Occipital lobe (tissue), 3 donors: ENCODE measurements at places on chromosomes 2 and 18. TPM values are rescaled to one million over a fixed set of nuclear protein-coding genes. Genes with fewer than 3 reads are reported as not detected.

- DNase-seq: peak; percentile 10
Measured at GRCh38 chr2:228180181-228181097, 1.0 kb downstream of the SPHKAP start.

- DNase-seq: no peak
Measured at GRCh38 chr18:5284808-5285207, 10.7 kb downstream of the ZBTB14 start.

- no peak for DNase-seq
Measured at GRCh38 chr2:37523814-37524362, 147.6 kb downstream of the CDC42EP3 start.

Gene C1QL2
- total RNA-seq: 1.6 TPM

DNA sequence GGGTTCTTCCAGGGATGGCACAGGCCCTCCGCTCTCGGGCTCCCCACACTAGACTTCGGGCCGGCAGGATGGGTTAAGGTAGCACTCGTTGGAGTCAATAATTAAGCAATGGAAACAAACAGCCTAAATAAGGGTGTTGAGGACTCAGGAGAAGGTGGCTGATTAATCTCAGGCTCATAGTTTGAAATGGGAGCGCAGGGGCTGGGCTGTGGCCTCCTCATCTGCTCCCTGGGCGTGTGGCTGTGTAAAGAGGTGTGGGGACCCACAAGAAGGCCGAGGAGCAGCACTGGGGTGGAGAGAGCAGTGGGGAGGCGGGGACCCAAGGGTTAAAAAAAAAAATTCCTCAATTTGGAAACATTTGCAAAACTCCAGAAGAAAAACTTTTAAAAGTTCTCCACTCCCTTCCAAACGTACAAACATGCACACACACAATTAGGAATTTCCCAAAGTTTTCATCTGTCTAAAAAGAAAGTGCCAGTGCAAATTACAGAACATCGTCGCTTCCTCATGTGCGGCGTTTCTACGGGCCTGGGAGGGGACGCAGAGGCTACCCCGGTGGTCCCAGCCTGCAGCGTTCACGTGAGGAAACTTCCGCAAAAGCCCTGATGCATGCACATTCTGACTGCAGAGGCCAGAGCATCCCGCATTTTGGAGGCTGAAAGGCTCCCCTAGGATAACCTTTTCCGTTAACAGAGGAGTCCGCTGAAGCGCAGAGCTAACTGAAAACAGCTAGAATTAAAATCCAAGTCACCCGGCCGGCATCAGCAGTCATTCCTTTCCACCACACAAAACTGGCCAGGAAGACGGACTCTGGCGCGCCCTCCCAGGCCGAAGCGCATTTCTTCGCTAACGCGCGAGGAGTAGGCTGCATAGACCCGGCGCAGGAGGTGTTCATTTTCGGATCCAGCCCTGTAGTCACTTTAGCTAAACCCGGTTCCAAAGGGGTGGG, 1.0 kb upstream of the TUBB6 start:
- no peak for DNase-seq

DNA sequence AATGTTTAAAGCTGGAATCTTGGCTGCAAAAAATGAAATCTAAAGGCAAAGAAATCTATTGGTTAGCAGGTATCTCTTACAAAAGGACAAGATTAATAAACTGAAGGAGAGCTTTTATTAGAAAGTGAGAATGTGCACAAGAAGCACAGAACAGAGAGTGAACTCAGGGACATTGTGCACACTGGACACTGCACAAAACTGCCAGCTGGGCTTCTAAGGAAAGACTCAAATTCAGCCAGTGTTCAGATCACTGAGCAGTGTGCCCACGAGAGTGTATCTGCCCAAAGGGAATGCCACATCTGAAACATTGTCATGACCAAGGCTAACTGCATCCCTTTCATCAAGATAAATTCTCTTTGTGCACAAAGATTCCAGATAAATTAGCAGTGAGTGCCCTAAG, 129.7 kb upstream of the KCNH7 start:
- DNase-seq: no peak

GRCh38 chr2:150477347-150477746, 10.1 kb downstream of the RND3 start:
- no peak for DNase-seq

GRCh38 chr18:59848002-59848401, 51.8 kb upstream of the PMAIP1 start:
- no peak for DNase-seq

- no peak for DNase-seq
Measured at GRCh38 chr2:30807249-30807648, at the start of gene CAPN13. TSS of gene CAPN13 (minus strand) at chr2:30807446. CDS start at chr2:30787325, 20,121 bp downstream.

Gene COLEC11
- total RNA-seq: 0.78 TPM

GRCh38 chr2:96839293-96839874, 4.4 kb downstream of the ANKRD23 start:
- no peak for DNase-seq

Gene TCF4
- total RNA-seq: 1,429 TPM

Gene PFN4
- total RNA-seq: 0.47 TPM
